ENCODE measurements at places on chromosomes 12 and 14.

GRCh38 chr14:31936115-31936514 is 141.0 kb upstream of the ARHGAP5 start:
- DNase-seq: no peak

DNA sequence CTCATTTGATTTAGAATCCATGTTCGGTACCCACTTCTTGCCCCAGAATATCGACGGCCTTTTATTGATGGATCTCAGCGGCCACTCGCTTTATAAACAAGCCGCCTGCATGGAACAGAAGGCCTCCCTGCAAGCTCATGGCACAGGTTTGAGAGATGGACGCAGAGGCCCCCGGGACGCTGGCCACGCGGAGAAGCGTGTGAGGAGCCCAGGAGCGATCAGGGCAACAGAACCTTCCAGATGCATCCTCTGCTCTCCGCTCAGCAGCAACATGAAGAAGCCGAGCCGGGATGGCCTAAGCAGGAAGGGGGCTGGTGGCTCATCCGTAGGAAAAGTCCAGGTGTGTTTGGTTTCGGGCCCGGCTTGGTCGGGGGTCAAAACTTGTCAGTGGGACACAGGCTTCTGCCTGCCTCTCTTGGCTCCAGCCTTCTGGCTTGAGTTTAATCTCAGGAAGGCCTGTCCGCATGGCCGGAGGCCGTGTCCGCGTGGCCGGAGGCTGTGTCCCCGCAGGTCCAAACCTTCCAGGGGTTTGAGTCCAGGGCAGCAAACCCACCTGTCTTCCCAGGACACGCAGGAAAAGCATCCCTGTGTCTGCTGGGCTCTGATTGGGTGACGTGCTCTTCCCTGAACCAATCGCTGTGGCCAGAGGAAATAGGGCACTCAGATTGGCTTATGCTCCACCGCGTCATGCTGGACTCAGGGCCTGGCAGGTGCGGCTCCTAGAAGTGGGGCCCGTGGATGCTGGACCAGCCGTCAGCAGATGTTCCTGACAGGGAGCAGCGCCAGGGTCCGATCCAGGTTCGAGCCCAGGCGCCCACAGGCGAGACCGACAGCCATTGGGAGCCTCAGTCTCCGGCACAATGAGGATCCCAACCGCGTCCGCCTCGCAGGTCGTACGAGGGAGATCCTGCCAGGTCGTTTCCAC is 65.0 kb downstream of the GALNT9 start:
- DNase-seq: no peak

GRCh38 chr12:109950625-109951024 is 45.5 kb downstream of the GIT2 start:
- no peak for DNase-seq

DNA sequence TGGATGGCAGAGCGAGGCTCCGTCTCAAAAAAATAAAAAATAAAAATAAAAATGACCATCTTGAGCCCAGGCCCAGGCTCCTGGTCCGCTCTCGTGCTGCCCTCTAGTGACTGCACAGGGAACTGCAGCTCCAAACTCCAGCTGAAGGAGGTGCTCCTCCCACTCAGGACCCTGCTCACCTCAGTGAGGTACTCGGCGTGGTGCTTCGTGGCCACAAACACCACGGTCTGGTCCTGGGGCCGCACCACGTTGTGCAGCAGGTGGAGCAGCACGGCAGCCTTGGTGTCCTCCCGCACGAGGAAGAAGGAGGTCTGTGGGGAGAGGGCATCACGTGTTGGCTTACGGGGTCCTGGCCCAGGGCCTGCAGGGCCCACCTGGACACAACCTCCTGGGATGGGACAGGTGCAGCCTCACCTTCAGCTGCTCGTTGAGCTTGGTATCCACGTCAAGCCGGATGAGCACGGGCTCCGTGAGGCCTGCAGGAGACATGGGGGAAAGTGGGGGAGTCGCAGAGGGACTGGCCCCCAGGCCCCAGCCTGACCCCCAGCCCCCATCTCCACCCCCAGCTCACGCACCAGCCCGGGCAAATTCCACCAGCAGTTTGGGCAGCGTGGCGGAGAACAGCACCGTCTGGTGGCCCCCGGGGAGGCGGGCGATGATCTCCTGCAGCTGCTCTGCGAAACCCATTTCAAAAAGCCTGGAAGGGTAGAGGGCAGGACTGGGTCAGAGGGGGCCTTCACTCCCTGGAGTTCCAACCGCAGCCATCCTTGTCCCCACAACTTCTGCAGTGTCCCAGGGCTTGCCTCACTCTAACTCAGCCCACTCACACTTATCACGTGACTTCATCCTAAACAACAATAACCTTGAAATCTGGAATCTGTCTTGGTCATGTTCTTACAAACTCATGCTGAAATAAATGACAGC is 10.6 kb downstream of the DDX54 start:
- DNase-seq: peak; percentile 52

DNA sequence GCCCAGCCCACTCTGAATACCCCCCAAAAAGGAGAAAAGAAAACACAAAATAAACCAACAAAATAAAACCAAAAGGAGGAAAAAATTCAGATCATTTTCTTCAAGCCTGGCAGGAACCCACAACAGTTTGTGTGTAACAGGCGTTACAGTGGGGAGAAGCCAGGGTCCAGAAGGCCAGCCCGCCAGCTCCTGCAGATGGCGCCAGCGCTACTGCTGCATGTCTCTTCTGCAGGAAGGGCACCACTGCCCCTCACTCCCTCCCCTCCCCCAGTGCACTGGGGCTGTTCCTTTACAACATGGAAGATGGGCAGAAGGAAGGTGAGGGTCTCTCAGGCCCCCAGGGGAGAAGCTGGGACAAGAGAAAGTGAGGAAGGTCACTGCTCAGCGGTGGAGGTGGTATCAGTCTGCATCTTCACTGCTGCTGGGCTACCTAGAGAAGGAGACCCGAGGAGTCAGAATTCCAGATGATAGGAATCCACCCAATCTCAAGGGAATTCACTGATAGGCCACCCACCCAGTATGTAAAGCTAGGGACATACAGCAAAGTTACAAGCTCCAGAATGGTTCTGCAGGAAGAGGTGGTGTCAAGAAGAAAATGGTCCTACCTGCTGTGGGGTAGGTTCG is 2.3 kb upstream of the NOP2 start:
- DNase-seq: no peak

DNA sequence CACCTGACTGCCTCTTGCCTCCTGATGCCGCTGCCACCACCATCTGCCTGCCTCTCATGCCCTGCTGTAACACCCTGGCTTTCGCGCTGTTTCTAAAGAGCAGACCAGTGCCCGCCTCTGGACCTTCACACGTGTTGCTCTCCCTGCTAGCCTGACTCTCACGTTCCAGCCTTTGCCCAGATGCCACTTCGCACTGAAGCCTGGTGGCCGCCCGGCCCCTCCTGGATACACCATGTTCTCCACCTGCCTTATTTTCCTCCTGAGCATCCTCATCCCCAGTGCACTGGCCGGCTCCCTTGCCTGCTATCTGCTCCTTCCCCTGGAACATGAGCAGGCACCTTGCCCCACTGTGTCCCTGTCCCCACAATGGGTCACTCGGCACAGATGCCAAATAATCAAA is 146.5 kb downstream of the PIWIL1 start:
- DNase-seq: no peak

GRCh38 chr12:95257541-95257940 is 39.9 kb downstream of the VEZT start:
- DNase-seq: no peak

GRCh38 chr12:55499810-55500252 is 7.7 kb downstream of the OR6C68 start:
- DNase-seq: no peak

GRCh38 chr12:110431957-110432587 is 18.1 kb downstream of the ARPC3 start:
- DNase-seq: no peak

- no peak for DNase-seq
Measured at GRCh38 chr12:57904426-57904825, 36.9 kb upstream of the ATP23 start.

DNA sequence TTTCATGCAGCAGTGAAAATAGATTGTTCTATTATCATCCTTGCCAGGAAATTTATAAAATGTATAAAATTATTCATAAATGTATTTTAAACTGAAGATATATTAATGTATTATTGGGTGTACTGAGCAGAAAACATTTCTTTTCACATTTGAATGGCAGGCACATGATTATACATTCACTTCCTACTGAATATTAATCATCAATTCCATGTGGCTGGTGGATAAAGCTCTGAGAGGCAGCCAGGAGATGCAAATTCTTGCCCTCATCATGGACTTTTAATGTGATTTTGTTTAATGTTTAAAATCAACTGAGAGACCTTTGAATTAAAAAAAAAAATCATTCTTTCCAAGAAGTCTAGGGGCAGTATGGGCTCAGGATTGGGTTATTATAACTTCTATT is 40.8 kb downstream of the ANO6 start:
- no peak for DNase-seq

GRCh38 chr12:124497039-124497438 is 70.4 kb downstream of the NCOR2 start:
- DNase-seq: no peak

DNA sequence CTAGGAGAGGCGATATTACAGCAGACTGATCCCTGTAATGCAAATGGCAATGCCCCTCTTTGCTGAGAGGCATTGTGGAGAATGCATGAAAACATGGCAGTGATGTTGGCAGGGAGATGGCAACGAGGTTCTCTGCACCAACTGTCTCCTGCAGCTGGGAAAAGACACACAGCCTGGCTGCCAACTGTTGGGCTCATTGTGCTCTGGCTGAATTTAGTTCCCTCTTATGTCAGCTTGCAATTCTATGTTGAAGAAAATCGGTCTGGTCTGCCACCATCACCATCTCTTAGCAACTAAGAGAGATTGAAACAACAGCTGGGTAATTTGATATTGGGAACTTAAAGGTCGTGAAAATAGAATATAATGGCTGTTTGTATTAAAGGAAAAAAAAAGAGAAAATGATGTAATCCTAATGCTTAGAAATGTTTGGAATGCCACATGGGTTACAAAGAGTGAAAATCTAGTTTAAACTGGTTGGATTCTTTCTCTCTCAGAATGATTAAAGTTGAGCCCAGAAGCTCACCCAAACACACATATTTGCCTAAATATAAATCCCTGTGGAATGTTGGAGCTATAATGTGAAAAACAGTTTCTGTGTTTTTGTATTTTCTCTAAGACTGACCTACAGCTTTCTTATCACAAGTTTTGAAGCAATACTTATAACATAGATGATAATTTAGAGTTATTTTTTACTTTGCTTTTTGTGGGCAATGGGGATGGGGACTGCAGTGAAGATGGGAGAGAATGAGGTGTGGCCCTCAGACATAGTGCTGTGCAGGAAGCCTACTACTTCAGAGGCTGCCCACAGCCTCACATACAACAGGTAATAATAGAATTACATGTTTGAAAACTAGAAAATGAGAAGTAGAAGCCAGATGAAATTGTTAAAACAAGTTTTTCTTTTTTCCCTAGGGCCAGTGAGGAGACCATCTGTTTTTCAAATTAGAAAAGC is 143.7 kb downstream of the AKAP6 start:
- no peak for DNase-seq

- no peak for DNase-seq
Measured at GRCh38 chr12:79776111-79776510, 85.3 kb upstream of the PAWR start.

DNA sequence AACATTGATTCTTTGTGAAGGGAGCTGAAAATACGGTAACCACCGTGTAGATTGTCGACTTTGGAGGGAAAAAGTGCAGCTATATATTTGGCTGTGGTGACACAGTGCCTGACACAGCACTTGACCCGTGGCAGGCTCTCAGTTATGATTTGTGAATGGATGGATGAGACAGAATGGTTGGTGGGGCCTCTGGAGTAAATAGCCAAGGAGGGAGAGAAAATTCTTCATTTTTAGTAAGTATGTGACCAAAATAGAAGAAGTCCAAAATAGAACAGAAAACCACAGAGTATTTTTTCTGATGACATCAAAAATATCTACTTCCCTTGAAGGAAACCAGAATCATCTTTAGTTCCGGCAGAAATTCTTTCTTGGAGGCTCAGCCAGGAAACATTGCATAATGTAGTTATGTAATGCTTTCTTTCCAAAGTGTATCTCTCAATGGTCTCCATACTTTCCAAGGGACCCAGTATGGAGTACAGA is 82.0 kb upstream of the WSCD2 start:
- peak; percentile 0 for DNase-seq

GRCh38 chr12:121858662-121859572 is at the start of gene HPD:
Gene HPD (minus strand): TSS chr12:121858859. CDS start chr12:121858823, 36 bp downstream.
- DNase-seq: no peak

GRCh38 chr12:119725523-119725922 is 57.6 kb downstream of the PRKAB1 start:
- DNase-seq: no peak

GRCh38 chr12:34406228-34406995 is 384.1 kb downstream of the ALG10 start:
- peak; percentile 7 for DNase-seq

DNA sequence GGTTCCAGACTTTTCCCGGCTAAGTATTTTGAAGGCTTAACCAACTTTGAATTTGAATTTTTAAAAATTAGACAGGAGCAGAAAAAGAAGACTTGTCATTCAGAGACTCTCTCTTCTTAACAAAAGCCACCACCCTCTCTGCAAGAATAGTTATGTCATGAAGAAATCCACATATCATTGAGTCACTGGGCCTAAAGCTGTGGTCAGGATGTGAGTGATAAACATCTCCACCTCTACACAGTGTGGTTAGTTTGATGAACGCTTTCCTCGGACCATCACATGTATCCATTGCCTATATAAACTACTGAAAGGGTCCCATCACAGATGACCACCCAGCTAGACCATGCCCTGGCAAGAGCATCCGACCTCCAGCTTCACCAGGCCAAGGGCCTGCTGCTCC is 226.1 kb downstream of the KSR2 start:
- no peak for DNase-seq

- no peak for DNase-seq
Measured at GRCh38 chr14:61701946-61702345, 6.6 kb downstream of the HIF1A start.

DNA sequence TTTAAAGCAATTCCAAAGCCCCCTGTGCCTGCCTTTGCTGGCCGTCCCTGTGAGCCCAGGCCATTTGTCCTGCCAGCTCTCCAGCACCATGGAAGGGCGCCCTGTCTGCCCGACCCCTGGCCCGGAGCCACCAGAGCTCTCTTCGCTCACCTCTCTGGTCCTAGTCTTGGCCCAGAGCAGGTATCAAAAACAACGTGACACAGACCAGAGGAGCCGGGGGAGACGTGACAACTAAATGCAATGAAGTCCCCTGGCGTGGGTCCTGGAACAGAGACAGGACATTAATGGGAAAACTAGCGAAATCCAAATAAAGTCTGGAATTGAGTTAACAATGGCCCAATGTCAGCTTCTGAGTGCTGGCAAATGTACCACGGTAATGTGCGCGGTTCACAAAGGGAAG is 83.2 kb upstream of the DIO3 start:
- no peak for DNase-seq

- DNase-seq: no peak
Measured at GRCh38 chr12:42450248-42450647, 124.3 kb downstream of the PPHLN1 start.

DNA sequence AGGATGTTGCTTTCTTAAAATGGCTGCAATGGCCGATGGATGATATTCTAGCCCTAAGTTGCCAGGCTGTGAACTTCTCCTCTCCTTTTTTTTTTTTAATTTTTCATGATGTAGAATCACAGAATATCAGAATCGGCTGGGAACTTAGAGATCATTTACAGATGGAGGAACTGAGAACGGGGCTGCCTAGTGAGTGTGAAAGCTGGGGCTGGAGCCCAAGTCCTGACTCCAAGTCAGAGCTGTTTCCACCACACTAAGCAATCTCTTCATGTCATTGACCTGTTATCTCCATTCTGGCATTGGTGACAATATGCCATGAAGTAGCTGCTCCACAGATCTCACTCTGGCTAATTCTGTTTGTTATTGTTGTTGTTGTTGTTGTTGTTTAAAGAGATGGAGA is 121.7 kb downstream of the SLC38A1 start:
- no peak for DNase-seq

- no peak for DNase-seq
Measured at GRCh38 chr14:94158239-94158883, 15.8 kb upstream of the PPP4R4 start.

GRCh38 chr12:12616512-12617310 is 5.0 kb downstream of the CREBL2 start:
- no peak for DNase-seq

Measured in T-helper 2 cell (primary cell).